ENCODE measurements at places on chromosomes 13 and 19. TPM values are rescaled to one million over a fixed set of nuclear protein-coding genes. Genes with fewer than 3 reads are reported as not detected.

DNA sequence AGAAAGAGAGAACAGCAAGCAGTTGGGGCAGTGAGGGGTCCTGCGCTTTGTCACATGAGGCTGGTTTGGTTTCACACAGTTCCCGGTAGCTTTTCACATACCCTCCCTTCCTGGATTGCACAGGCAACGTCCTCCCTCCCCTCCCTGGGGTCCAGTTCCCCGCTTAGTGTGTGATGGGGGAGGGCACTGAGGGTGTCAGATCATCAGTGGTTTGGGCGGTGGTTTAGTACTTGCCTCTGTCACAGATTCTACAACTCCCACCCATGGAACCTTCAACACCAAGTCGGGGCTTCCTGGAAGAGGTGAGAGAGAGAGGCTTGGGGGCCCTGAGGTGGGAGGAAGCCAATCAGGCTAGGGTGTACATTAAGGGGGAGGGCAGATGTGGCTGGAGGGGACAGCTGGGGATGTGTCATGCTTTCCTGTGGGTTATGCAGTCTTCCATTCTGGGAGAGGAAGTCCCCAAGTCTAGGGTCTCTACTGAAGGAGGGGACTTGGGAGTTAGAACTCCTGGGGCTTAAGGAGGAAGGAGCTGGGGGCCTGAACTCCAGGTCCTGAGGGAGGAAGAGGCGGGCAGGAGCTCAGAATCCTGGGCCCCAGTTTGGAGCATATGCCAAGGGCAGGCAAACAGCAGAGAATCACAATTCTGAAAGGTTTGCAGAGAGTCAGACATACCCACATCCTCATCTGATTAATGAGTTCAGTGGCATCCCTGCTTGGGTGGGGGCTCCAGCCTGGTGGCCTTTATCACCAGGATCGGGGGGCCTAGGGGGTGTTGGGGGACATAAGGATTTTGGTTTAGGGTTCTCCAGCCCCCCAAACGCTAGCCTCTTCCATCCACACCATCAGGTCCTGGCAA, at the start of gene NKG7:
TSS of gene NKG7 (minus strand) at position 6 of the 856 bp plus-strand sequence. CDS start 119 bp downstream, outside the sequence.
- no peak for DNase-seq

DNA sequence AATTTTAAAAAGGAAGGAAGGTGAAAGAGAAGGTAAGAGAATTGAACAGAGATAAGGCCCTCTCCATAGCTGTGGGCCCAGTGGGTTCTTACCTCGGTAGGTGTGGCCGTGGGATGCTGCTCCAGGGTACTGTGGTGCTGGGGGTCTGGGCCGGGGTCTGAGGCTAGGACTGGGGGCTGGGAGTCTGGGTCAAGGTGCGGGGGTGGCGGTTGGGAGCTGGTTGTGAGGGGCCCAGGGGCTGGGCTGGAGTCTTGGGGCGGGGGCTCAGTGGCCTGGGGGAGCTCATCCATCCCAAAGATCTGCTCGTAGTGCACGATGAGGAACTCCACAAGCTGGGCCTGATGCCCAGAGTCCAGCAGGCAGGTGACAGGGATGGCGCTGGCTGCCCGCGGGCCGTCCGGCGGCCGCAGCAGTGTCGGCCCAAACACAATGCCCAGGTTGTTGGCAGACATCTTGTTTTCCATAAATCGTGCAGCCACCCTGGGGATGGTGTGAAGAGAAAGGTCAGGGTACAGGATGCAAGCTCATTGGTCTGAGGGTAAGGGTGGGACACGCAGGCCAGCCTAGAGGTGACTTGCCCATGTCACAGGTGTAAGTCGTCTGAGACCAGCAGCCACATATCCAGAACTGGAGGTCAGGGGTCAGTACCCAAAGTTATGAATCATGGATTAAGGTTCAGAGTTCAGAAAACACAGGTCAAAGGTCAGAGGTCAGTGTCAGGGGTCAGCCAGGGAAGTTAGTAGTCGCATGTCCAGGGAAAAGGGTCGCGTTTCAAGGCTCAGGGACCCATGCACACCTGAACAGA, 5.9 kb upstream of the LPAR2 start:
- no peak for DNase-seq

The KCNRG gene
- total RNA-seq, result not detected

GRCh38 chr13:63948045-63948444, 2532.4 kb upstream of the PCDH20 start:
- no peak for DNase-seq

The IGFL3 gene
- not detected for total RNA-seq

The PCDH20 gene
- not detected for total RNA-seq

DNA sequence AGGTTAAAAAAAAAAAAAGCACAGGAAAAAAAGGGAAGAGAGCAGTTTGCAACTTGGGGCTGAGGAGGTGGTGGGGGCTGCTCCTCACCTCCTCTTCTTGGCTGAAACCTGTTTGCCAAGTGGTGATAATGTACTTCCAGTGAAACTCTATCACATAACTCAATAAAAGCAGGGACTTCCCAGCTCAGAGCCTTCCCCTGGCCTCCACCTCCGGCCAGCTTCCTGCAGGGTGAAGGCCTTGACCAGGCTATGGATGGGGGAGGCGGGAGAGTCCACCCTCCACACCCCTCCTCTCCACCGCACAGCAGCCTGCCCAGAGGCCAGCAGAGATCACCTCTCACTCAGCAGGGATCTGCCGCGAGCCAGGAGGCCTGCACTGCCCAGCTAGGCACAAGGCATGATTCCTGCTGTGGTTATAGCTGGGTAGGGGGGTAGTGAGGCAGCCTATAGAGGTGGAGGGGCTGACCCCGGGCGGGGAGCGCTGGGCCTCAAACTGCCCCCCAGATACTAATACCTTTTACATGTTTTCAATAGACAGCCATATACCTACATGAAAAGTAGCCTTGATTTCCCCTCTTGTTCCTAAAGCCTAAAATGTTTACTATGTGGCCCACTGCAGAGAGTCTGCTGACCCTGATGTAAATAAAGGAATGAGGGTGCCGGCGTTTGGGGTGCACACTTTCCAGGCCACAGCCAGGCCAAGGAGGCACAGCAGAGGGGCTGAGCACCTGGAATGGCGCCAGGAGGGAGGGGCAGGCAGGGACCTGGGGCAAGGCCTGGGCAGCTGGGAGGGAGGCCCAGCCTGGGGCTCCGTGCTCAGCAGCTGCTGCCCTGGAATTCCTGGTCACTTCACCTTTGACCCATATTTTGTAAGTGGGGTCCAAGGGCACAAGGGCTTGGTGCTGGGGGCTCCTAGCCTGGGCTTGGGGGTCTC, 10.3 kb downstream of the ZNF787 start:
- peak; percentile 68 for DNase-seq

GRCh38 chr13:30110301-30111070, 196.9 kb downstream of the KATNAL1 start:
- no peak for DNase-seq
